ENCODE measurements at places on chromosomes 1 and 21.

- DNase-seq, result peak; percentile 74
Observed at GRCh38 chr1:111139324-111139955, 453 bp downstream of the DRAM2 start.

DNA sequence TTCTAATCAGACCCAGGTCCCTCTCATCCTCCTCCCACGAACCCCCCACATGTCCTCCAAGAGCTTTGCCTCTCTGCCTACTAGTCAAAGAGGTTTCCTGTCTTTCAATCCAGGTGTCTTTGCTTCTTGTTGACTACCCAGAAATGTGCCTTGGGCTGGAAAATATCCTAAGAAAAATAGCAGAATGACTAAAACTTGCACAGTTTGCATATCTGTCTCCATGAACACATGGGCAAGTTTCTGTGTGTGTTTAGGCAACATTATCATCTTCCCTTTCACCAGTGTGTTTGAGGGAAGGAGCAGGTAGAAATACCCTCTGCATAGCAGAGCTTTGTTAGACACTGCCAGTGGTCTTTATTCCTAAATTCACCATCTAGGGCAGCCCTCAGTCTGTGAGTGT lies 1.5 kb downstream of the C1orf116 start:
- DNase-seq, result no peak

- no peak for DNase-seq
Observed at GRCh38 chr1:150493175-150493574, 6.0 kb downstream of the TARS2 start.

DNA sequence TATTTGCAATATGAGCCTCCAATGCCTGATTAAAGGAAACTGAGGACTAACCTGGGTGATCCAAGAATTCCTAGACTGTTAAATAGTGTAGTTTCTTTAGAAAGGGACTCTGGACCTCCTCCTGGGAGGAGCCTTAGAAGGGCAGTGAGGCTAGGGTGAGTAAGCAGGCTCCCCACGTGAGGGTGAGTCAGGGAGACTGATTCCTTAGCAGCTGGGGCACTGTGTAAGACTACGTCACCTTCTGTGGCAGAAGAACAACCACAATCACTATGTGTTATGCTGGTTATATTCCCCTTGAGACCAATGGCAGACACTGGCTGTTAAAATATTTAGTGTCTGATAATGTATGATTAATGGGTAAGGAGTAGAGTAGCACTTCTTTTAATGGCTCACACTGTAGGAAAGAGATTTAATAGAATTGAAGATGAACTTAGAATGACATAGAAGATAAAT lies 53.3 kb upstream of the SYT14 start:
- no peak for DNase-seq

- no peak for DNase-seq
Observed at GRCh38 chr1:208105756-208106155, 138.4 kb downstream of the PLXNA2 start.

Data from right kidney (tissue), 9 donors.